ENCODE measurements at places on chromosomes 12 and 14.

DNA sequence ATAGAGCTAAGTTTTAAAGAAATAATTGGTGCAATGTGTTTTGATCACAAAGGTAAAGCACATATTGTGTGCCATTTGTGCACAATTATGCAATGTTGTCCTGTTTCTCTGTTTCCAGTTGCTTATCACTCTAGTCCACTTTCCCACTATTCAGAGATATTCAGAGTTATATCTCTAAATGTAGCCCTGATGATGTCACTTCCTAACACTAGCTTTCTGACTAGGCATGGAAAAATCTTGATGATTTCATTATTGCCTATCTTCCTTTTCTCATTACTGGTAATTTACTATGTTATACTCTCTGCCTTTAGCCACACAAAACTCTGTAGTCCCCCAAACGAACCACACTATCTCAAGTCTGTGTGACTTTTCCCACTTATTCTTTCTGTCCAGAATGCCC, 221.2 kb downstream of the TRHDE start:
- no peak for DNase-seq

- no peak for DNase-seq
Measured at GRCh38 chr12:28794211-28794610, 354.9 kb upstream of the FAR2 start.

- DNase-seq = no peak
Measured at GRCh38 chr12:53533471-53533870, 26.2 kb upstream of the NPFF start.

DNA sequence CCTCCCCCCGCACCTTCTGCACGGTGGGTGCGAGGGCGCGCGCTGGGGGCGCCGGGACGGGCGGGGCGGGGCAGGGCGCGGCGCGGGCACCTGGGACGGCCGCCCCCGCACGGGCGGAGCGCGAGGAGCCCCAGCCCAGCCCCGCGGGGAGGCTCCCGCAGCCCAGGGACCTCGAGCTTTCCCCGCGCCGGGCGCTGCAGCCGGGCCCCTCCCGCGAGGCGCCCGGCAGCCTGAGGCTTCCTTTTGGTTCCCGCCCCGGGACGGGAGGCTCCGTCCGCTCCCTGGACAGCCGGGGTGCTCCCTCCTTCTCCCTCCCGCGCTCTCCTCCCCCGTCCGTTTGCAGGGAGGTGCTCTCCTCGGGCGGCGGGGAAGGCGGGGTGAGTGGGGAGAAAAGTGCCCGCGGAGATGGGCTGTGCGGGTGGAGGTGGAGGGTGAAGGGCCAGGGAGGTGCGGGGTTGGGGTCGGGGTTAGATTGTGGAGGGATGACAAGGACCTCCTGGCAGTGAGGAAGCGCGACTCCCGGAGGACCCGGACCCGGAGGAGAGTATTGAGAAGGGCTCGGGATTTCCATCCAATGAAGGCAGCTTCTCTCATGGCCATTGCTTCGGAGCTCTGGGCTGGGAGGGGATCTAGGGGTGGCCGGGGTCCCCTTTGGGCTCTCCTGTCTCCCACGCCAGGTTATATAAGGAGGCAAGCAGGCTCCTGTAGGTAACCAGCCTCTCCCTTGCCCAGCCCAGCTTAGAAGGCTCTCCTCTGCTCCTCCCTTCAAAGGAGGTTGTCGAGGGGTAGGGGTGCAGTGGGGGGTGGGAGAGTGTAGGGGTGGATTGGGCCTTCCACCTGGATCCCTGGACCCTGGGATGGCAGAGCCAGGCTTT, 645 bp downstream of the JDP2 start:
- DNase-seq = no peak

DNA sequence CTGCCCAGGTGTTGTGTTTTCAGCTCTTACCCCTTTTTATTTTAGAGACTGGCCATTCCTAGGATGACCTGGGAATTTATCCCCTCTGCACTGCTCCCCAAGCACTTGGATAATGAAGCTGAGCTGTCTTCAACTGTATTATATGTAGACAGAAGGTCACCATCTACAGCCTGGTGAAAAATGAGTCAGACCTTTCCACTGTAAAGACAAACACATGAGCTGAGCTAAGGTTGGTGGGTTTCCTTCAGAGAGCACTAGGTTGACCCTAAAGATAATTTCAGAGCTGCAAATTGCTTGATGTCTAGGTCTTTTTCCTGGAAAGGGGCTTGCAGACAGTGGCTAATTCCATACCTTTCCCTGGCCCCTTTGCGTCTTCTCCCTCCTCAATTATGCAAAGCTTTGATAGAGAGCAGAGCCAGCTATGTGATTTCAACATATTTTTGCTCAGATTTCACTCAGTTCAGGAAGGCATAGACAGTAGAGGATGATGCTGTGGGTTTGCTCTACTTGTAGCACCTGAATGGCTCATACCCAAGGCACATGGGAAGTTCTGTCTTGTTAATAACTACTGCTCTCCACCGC, 9.2 kb upstream of the IKZF4 start:
- DNase-seq = no peak

GRCh38 chr14:44530475-44530874, 23.4 kb upstream of the FSCB start:
- DNase-seq = no peak

GRCh38 chr12:54225666-54226065, 36.9 kb upstream of the SMUG1 start:
- no peak for DNase-seq

- DNase-seq = no peak
Measured at GRCh38 chr14:53432378-53432802, 279.3 kb upstream of the DDHD1 start.

GRCh38 chr14:60514741-60515491, 6.0 kb downstream of the SIX6 start:
- no peak for DNase-seq

DNA sequence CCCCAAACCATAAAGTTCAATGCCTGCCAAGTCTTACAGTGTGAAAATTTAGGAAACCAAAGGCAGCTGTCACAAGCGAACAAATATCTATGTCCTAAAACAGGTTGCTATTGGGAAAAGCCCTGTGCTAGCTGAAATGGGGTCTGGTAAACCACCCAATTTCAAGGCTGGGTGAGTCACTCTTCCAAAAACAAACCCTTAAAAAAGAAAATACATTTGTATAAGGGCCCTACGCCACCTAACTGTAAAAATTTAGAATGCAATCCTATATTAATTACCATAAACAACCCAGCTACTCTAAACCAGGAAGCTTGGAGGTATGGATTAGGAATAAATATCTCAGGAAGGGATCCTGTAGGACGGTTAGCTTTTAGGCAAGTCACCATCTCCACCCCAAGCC, 32.1 kb downstream of the PRMT8 start:
- DNase-seq = no peak

- DNase-seq = no peak
Measured at GRCh38 chr12:6052940-6053329, 71.5 kb downstream of the VWF start.

- peak; percentile 55 for DNase-seq
Measured at GRCh38 chr14:76872796-76873432, 46.7 kb downstream of the LRRC74A start.

GRCh38 chr12:5172886-5173285, 129.2 kb downstream of the KCNA5 start:
- no peak for DNase-seq

GRCh38 chr12:100755186-100755585, 39.4 kb upstream of the ANO4 start:
- no peak for DNase-seq

DNA sequence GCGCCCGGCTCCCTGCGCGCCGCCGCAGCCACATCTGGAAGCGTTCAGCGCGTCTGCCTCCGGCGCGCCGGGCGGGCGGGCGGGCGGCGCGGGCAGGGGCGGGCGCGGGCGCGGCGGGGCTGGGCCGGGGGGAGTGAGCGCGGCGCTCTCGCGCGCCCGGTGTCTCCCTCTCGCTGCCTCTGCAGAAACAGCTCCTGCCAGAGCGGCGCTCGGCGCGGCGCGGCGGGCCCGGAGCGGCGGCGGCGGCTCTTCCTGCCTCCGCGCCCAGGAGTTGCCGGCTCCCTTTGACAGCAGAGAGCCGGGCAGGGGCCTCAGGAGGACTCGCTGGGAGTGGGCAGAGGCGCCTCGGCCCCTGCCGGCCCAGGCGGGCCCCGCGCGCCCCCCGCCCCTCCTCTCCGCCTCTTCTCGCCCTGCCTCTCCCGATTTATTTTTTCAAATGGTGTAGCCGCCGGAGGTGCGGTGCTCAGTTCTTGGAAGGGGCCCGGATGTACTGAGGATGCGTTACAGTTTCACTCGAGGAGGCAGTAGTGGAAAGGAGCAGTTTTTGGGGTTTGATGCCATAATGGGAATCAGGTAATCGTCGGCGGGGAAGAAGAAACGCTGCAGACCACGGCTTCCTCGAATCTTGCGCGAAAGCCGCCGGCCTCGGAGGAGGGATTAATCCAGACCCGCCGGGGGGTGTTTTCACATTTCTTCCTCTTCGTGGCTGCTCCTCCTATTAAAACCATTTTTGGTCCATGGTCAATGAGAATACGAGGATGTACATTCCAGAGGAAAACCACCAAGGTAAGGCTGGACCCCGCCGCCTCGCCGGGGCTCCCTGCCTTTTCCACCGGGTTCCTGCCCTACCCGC, at the start of gene CACNA1C:
Gene CACNA1C, plus strand, starts transcription at position 162 of the 853 bp plus-strand sequence. Its CDS starts 576 bp downstream, at position 738.
- peak; percentile 10 for DNase-seq

DNA sequence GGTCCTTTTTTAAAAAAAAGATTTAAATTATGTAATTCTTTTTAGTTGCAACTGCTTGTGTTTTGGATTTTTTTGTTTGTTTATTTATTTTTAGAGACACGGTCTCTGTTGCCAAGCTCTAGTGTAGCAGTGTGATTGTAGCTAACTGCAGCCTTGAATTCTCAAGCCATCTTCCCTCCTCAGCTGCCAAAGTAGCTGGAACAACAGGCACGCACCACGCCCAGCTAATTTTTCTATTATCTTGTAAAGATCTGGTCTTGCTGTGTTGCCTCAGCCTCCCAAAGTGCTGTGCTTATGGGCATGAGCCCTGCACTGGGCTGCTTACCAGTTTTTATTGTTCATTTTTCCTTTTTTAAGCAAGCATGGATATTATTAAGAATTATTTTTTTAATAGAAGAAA, 10.6 kb upstream of the ART4 start:
- DNase-seq = no peak

- DNase-seq = no peak
Measured at GRCh38 chr12:110639336-110640141, 25.6 kb downstream of the TCTN1 start.

DNA sequence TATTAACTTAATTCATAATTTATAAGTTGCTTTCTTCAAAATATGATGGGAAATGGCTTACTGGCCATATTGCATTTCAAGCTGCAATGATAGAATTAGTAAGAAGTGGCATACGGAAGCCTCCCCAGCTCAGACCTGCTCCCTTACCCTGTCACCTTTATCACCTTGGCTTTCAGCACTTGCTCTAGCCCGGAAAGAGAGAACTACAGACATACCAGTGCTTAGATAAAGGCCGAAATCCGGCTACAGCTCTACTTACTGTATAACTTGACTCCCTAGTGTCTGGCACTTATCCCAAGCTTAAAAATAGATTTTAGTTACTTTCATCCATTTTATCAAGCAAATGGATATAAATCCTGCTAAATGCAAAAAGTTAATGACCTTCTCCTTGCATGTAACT, 42.5 kb downstream of the PKP2 start:
- no peak for DNase-seq

GRCh38 chr12:10285919-10286318, 21.8 kb upstream of the KLRD1 start:
- no peak for DNase-seq

- no peak for DNase-seq
Measured at GRCh38 chr12:105240228-105240627, 4.3 kb upstream of the APPL2 start.

GRCh38 chr12:93042684-93043083, 113.6 kb upstream of the EEA1 start:
- DNase-seq = no peak

- no peak for DNase-seq
Measured at GRCh38 chr12:27083861-27084394, 1.6 kb upstream of the C12orf71 start.

DNA sequence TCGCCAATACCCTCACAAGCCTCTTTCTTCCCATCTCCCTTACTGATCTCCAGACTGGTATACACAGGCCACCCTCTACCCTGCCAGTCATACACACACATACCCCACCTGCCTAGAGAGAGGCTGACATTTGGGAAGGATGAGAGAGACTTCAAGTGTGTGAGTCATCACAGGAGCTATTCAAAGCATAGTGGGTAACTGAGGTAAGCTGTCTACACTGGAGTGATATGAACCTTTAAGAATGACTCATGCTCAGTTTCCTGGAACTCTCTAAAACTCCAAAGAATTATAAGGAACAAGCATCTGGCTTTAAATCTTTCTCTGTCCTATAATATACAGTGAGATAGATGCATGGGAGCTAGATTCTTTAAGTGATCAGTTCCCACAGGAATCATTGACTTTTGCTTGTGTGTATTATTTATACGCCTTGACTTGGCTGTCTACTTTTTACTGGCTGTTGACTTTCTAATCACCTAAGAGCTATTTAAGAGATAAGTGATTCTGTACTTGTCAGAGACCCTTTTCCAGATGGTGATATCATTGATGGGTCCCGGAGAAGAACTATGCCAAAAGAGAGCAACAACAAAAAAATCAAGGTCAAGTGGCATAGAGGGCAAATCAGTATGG, 5.8 kb downstream of the IGF1 start:
- no peak for DNase-seq

DNA sequence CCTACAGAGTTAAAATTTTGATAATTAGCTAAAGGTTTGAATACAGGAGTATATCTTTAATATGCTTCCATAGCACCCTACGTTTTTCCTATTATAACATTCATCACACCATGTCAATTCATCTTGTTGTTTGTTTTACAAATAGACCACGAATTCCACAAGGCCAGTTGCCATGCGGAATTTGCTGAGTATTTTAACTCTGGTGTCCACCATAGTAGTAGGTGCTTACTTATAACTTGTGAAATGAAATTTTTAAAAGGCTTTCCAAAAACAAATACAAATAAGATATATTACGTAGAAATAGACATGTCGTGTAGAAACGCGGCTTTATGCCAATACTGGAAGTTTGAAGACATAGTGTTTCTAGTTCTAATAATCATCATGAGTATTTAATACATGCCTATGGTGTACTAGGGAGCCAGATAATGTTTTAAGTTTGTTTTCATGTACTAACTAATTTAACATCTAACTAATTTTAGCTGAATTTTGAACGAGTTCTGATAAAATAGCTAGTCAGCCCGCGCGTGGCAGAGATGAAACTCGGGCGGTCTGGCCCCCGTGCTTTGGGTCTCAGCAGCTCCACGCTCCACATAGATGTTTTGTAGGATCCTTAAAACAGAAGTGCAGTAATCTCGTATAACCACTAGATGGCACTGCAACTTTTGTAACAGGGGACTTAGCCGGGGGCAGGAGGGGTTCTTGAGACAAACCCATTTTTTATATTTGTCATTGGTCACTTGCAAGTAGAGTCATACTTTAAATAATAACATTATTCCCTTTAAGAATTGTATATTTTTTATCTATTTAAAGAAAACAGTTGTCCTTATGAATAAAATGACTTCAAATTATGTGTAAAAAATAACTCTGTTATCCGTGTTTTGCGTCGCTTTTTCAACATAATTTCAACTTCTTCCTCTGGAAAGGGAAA, 10.2 kb downstream of the CD69 start:
- no peak for DNase-seq
